ENCODE measurements at places on chromosomes 13 and 19. TPM values are rescaled to one million over a fixed set of nuclear protein-coding genes. Genes with fewer than 3 reads are reported as not detected.
A peak's percentile ranks its signal among the peaks of the same experiment; 100 is the strongest.

- DNase-seq, result peak; percentile 74
These were observed 19.4 kb downstream of the ACTN4 start for GRCh38 chr19:38666663-38667511.

- no peak for DNase-seq
These were observed 15.3 kb downstream of the WDFY2 start for GRCh38 chr13:51599444-51600176.

GRCh38 chr19:36837176-36837905 lies 846 bp downstream of the ZNF790 start:
- no peak for DNase-seq

- DNase-seq, result no peak
These were observed 895 bp upstream of the TRPC4 start for GRCh38 chr13:37870489-37870845.

DNA sequence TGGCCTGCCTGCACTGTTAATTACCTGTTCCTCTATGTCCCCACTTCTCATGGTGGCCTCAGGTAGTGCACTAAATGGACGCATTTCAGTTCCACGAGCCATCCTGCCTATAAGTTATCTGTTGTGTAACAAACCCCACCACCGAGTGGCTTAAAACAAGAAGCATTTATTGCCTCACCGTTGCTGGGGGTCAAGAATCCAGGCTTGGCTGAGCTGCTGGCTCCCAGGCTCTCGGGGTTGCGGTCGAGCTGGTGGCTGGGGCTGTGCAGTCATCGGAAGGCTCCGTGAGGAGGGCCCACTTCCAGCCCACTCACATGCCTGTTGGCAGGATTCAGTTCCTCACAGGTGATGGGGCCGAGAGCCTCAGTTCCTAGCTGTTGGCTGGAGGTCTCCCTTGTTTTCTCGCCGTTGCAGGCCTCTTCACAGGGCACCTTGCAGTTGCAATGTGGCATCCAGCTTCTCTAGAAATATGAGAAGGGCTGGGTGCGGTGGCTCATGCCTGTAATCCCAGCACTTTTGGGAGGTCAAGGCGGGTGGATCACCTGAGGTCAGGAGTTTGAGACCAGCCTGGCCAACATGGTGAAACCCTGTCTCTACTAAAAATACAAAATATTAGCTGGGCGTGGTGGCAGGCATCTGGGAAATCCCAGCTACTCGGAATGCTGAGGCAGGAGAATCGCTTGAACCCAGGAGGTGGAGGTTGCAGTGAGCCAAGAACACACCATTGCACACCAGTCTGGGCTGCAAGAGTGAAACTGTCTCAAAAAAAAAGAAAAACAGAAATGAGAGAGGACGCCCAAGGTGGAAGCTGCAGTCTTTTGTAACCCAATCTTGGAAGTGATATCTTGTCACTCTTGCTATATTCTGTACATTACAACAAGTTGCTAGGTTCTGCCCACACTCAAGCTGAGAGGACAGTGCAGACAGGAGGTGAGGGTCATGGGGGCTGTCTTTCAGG lies 6.5 kb upstream of the PTOV1 start:
- no peak for DNase-seq

The ZNF723 gene
- not detected for total RNA-seq

- DNase-seq, result no peak
These were observed 29.1 kb upstream of the CSNK1A1L start for GRCh38 chr13:37134411-37135041.

The FCER2 gene
- total RNA-seq, result not detected

- DNase-seq, result no peak
These were observed 1.1 kb downstream of the COX6B2 start for GRCh38 chr19:55353356-55353802.

- no peak for DNase-seq
These were observed at the start of gene LIM2 for GRCh38 chr19:51387924-51388389. Gene LIM2, minus strand, starts transcription at chr19:51387974. Its CDS starts 531 bp downstream, at chr19:51387443.

DNA sequence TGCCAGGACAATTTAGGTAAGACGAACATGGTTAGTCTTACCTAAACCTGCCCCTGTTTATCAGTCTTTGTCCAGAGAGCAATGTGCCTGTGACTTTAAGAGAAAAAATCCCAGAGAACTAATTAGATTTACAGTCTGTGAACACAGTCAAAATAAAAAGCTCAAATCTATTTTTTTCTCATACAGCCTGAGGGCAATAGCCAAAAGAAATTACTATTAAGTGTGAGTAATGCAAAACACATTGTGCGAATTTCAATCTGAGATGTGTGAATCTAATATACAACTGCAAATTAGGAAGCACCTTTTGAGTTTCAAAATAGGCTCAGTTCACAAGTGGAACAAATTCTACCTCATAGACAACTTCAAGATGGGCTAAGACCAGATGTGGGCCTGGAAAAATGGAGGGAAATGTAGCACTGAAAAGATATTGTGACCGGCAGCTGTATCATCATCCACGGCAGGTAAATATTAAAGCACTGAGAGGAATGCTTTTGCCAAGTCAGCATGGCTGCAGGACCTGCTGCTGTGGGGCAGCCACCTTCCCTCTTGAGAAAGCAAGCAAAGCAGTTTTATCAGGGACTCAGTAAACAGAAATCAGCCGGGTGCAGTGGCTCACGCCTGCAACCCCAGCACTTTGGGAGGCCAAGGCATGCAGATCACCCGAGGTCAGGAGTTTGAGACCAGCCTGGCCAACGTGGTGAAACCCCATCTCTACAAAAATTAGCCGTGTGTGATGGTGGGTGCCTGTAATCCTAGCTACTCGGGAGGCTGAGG lies 114.8 kb downstream of the KATNAL1 start:
- DNase-seq, result no peak

The SIN3B gene
- 43.9 TPM for total RNA-seq

DNA sequence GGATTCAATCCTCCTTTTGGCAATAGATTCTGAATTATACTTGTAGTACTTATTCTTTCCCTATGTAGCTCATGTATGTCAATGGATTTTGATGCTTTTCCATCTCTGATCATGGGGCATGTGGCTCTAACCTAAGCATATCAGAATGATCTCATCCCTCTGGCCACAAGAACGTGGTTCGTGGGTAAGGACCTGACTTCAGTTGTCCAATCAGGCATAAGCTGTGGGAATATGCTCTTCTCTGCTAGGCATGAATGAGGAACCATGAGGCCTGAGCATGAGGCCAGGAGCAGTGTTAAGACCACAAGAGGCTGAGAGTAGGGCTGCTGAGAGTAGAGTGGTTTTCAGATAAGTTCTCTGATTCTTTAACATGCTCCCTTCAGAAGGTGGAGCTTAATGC lies 292.4 kb upstream of the TSHZ3 start:
- DNase-seq, result no peak
